ENCODE measurements at places on chromosomes 7 and 10. TPM values are rescaled to one million over a fixed set of nuclear protein-coding genes. Genes with fewer than 3 reads are reported as not detected.

DNA sequence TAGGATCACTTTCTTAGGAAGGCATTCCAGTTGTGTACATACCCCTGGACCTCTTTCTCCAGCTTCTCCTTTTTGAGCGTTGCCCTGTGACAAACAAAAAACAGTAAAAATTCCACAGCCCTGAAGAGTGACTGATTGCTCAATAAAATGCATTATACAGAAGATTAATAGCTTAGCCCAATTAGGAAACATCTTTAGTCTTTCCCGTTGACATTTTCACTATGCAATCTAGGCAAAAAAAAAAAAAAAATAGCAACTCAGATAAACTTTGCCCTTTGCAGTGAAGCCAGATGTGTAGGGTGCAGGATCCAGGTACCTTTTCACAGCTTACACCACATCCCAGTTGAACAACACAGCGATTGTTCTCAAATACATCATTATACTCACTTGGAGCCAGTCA is 17.9 kb downstream of the COL28A1 start:
- no peak for DNase-seq

DNA sequence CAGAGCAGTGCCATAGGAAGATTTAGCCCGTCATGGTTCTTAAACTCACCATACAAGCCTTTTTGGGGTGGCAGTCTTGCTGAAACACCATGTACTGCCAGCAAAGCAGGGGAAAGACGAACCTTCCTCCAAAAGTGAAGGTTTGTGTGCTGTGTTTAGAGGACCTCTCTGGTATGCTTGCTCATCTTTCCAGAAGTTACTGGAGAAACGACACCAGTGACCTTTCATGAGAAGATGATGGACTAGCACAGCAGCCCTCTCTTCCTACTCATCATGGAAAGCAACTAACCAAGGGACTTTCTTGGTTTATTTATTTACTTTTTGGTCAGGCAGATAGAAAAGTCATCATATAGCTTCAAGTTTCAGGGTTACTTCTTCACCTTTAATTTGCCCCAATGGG is 247.4 kb downstream of the PTEN start:
- DNase-seq, result no peak

- DNase-seq, result no peak
Observed at GRCh38 chr10:14705548-14706230, 69.0 kb downstream of the FAM107B start.

DNA sequence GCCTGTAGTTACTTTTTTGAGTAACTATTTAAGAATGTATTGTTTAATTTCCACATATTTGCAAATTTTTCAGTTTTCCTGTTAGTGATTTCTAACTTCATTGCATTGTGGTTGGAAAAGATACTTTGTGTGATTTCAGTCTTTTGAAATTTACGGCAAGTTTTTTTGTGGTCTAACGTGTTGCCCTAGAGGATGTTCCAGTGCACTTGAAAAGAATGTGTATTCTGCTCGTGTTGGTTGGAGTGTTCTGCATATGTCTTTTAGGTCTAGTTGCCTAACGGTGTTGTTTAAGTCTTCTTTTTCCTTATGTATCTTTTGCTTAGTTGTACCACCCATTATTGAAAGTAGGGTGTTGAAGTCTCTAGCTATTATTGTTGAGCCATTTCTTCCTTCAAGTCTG is 59.7 kb downstream of the LCOR start:
- no peak for DNase-seq

DNA sequence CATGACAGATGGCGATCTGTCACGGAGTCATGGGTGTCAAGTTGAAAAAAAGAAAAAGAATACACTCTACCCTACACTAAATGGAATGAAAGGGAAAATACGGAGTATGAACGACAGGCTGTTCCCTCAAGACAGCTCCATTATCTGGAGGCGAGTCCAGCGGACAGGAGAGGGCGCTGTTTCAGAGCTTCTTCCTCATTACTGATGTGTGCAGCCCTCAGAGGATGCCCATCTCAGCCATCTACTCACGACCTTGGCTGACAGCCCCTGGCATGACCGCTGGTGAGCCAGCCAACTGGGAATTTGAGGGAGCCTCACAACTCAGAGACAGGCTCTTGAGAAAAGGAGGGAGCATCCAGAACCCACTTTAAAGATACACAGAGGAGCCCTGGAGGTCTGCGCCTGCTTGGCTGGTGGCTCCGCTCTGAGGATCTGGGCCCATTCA is 49.6 kb upstream of the SMNDC1 start:
- DNase-seq, result peak; percentile 83

- no peak for DNase-seq
Observed at GRCh38 chr10:33734393-33735155, 400.1 kb upstream of the NRP1 start.

GRCh38 chr7:3272691-3273141 is 28.3 kb upstream of the SDK1 start:
- DNase-seq, result no peak

DNA sequence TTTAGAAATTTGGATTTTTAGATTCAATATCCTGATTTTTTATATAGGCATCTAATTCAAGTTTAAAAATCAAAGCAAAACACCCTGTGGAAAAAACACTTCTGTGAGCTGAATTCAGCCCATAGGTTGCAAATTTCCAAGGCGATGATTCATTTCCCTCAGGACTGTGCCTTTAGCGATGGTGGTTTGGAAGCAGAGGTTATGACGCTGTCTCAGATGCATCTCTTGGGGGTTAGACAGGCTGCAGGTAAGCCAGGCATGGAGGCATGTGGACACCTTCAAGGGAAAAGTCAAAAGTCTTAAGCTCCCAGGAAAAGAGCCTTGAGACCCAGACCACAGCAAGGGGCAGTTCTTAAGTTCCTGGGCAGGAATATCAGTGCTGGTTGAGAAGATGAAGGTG is 9.5 kb upstream of the FRA10AC1 start:
- no peak for DNase-seq

DNA sequence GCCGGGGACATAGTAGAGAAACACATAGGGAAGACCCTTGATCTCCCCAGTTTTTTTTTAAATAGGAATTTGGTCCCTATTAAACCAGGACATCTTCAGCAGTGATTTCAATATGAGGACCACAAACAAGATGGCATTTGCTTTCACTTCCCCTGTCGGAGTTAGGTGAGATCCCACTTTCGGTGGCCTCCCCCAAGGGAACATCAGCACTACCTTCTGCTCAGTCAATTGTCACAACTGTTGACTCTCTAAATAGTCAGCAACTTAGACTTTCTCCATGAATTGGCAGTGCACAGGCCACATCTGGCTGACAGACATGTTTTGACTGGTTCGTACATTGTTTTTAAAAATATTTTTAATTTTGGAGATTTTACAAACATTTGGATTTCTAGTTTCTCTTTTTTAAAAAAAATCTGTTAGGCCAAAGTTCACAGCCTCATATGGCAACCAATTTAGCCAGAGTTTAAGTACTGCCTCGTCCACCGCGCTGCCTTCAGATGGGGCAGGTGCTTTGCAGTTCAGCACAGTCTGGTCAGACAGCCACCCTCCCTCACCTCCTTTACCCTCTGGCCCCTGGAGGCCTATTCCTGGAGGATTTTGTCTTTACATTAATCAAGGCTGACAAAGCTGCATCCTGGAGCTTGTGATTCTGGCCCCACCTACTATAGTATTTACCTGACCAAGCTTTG is 139.2 kb upstream of the PRR15 start:
- no peak for DNase-seq

DNA sequence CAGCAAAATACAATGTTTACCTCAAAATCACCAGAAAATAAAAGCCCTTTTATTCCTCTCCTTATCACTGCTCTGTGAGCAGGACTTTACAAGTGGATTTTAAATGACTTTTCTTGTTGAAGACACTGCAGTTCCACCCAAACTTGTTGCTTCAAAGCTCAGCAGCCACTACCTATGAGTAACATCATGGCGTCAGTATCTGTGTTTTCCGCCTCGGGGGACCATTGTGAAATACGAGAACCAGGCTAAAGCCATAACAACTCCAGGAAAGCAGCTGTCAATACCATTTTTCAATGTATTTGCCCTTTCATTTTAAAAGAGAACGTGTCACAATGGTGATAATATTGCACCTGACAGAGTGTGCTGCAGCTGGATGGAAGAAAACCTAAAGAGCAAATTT is 284.0 kb upstream of the RNF32 start:
- DNase-seq, result no peak

DNA sequence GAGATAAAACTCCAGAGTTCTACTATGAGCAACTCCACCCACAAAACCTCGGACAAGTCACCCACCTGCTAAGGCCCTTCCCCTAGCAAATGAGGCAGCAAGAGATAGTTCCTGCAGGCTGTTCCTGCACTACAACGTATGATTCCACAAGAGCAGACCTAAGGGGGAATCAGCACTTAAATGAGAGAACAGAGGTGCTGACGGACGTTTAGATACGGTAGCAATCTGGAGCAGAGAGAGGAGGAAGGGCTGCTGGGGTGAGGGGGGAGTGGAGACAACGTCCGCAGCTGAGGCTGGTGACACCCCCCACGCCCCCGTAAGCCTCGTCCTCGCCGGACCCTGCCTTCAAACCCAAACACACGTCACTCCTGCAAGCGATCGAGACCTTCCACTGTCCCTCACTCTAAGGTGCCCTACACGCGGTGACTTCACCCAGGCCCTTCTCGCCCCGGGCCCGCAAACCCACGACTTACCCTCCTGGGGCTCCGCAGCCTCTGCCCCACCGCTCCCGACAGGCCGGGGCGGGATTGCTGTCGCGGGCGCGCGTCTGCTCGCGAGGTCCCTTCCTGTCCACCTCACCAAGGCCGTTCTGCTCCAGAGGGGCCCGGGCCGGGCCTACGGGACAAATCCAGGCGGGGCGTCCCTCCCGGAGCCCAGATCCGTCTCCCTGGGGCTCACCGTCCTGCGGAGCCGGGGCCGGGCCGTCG is 635 bp downstream of the ZNF12 start:
- peak; percentile 43 for DNase-seq

- no peak for DNase-seq
Observed at GRCh38 chr7:11573128-11573750, 258.8 kb downstream of the THSD7A start.

- DNase-seq, result no peak
Observed at GRCh38 chr10:77496941-77497420, 140.6 kb downstream of the KCNMA1 start.

GRCh38 chr10:34723750-34724149 is 91.3 kb downstream of the PARD3 start:
- no peak for DNase-seq

DNA sequence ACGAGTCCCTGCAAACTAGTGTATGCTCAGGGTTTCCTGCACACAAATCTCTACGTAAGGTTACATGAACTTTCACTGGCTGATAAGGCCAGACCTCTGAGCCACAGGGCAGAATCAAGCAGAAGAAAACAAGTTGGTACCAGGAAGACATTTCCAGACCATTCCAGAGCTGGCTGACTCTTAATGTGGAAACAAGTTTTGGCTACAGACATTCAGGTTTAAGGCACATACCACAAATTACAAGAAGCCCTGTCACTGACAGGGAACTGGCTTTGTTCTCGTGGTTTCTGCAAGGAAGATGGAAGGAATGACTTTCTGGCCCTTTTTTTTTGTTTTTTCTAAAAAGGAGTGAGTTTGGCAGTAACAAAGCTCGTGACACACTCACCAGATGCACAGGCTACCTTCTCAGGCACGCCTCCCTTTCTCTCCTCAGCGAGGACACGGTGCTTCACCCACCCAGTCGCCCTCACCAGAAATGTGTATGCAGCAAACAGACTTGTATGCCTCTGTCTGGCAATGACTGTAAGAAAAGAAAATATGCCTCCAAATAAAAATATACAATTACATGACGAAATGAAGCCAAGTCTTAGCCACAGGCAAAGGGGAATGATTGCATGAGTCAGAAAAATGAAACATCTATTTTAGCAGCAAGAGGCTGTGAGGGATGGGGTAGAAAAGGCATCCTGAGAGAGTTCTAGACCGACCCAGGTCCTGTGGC is 22.6 kb downstream of the PLAC9 start:
- DNase-seq, result no peak

DNA sequence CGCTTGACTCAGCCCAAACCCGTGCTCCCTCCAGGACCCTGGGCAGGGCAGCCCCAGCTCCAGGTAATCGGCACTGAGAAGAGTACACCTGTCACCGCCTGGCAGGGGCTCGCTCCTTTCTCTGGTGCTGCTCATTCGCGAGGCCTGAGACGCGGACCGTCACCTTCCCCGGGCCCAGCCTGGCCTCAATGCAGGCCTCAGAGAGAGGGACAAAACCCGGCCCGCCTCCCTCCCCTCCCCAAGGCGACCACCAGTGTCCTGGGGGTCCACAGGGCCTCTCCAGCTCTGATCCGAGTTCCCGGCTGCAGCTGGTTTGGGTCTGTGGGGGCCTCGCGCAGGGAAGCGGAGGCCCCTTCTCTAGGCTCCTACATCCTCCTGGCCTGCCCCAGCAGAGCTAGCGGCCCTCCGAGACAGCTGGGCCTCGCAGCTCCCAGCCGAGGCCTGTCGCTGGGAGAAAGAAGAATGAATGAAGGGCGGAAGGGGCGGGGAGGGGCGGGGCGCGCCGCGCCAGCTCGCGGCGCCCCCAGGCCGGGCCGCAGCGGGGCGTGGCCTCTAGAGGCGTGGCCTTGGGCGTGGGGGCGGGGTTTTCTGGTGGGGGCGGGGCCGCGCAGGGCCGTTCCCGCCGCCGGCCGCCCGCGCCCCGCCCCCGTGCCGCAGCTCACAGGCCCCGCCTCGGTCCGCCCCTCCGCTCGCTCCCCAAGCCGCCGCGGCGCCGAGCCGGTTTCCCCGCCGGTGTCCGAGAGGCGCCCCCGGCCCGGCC is at the start of gene LIMK1:
Gene LIMK1 (plus strand): TSS at position 688 of the 760 bp plus-strand sequence. CDS start 187 bp downstream, outside the sequence.
- peak; percentile 89 for DNase-seq

DNA sequence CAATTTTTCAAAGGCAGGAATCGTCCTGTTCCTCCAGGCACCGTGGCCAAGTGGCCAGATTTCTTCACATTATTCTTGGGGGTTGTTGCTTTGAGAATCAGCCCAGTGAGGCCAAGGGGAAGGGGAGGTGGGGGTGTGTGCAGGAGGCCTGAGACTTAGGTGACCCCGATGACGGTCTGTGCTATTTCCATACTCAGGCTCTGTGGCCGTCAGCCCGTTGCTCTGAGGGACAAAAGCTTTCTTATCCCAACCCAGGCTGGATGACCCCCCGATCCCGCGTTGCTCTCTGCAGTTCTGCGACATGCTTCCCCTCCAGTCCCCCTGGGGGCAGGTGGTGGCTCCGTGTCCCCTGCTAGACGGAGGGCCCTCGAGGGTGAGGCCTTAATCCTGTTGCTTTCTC is 14.2 kb downstream of the DOCK1 start:
- DNase-seq, result no peak

GRCh38 chr10:12801214-12802087 is 200.1 kb downstream of the CCDC3 start:
- DNase-seq, result no peak

The GFRA1 gene
- total RNA-seq, result 5.9 TPM

The KIF5B gene
- total RNA-seq, result 133 TPM

The CYP17A1 gene
- total RNA-seq, result not detected

The ANXA11 gene
- total RNA-seq, result 434 TPM

The GDF2 gene
- not detected for total RNA-seq

The NUDCD3 gene
- 107 TPM for total RNA-seq

The ARHGAP22 gene
- 5.2 TPM for total RNA-seq

The KIF11 gene
- total RNA-seq, result 0.78 TPM

The PTPRE gene
- 16.0 TPM for total RNA-seq

The C10orf105 gene
- total RNA-seq, result 0.05 TPM

The C10orf62 gene
- 0.48 TPM for total RNA-seq

The TSPAN13 gene
- 14.8 TPM for total RNA-seq

The RNF32 gene
- 0.38 TPM for total RNA-seq

The AGAP5 gene
- total RNA-seq, result 3.5 TPM

The FAM20C gene
- total RNA-seq, result 23.4 TPM
